ENCODE measurements at places on chromosomes 4 and X.

DNA sequence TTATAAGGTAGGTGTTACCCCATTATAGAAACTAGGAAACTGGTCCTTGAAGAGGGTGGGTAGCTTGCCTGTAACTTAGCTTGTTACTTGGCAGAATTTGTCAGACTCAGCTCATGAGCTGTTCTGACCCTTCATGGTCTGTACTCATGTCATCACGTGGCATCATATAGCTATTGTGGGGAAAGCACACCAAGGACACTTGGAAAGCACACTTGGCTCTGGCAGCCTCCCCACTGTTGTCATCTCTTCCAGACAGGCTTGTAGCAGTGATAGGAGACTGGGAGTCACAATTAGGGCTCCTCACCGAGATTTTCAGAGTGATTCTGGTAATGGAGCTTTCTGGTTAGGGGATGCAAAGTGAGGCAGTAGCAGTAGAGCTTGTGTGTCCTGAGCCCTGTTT lies 30.4 kb downstream of the ADH5 start:
- DNase-seq: no peak

DNA sequence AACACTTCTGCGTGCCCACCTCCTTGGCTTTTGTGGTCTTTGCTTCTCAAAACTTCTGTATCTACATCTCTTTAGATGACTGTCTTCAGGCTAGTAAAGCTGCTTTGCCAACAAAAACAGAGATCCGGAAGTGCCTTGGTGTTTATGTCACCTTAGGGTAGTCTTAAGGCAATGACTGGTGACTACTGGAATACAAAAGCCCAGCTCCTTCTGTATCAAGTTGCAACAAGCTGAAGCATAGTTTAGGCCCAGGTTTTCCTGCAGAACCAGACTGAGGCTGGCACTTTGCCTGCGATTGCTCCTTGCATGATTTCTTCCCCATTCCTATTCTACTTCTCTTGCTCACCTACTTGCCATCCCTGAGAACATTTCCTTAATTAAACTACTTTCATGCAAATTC lies 333.8 kb downstream of the DMD start:
- no peak for DNase-seq

DNA sequence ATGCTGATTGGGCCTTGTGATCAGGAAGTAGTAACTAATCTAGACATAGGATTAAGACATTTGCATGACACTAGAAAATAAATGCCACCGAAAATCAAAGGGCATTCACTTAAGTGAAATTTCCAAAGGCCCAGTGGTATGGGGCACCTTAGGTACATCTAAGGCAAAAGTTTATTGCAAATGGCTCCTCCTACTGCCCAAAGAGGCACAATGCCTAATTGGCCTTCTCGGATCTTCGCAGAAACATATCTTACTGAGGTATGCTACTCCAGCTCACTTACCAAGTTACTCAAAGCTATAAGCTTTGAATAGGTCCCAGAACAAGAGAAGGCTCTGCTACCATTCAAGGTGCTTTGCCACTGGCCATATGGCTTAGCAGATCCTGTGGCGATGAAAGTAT lies 174.8 kb upstream of the CXCL13 start:
- DNase-seq: no peak

GRCh38 chrX:50115973-50116372 lies 84.8 kb downstream of the AKAP4 start:
- no peak for DNase-seq

Measured in skeletal muscle cell (primary cell).